ENCODE measurements at places on chromosomes 4 and X. TPM values are rescaled to one million over a fixed set of nuclear protein-coding genes. Genes with fewer than 3 reads are reported as not detected.

DNA sequence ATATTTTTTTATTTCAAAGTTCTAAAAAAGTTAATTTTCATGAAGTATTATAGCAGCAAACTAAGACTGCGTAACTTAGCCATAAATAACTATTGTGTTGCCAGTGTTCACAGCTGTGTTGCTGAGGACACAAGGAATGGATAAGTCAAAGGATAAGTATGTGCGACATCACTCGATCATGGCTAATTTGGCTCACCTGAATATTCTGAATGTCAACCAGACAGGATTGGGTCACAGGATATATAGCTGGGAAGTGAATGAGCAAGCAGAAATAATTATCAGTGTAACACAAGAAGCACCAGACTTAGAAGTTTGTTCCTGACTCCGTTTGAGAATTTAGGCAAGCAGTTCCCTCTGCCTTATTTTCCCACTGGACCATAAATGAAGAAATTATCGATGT lies 33.9 kb downstream of the PRDM8 start:
- no peak for DNase-seq

DNA sequence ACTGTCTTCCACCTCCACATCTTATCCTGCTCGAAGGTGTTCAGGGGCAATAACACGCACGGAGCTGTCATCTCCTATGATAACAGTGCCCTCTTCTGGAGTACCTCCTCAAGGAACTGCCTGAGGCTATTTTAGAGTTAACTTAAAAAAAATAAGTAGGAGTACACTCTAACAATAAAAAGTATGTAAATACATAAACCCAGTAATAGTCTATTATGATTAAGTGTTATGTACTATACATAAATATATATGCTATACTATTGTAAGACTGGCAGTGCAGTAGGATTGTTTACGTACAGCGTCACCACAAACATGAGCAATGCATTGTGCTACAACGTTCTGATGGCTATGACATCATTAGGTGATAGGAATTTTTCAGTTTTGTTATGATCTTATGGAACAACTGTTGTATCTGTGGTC lies 34.5 kb upstream of the TLR2 start:
- no peak for DNase-seq

The BBS7 gene
- polyA plus RNA-seq, result 4.3 TPM

DNA sequence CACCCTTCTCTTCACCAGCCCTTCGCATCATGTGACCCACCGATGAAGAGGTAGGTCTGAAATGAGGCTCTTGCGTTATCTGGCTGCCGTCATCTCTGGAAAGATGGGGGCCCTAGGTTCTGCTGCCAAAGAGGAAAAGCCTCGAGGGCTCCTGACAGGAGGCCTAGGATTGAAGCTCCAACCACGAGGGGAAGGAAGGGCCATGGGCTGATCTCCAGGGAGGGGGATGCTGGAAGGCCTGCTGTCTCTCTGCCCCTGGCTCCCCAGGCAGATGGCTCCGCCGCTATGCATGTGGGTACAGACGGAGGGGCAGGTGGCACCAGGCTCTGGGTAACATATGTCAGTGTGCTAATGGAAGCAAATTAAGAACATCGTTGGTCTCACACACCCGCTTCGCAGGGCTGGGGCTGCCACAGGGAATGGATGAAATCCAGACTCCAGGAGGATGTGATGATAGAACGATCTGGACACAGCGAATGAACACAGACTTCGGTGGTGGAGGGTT lies 44.9 kb downstream of the AFAP1 start:
- DNase-seq, result no peak

GRCh38 chr4:173522160-173522950 lies 7.7 kb downstream of the HAND2 start:
- DNase-seq, result peak; percentile 79

Measured in spleen (tissue), 13 donors.